Fibroblast of skin of back (primary cell): ENCODE measurements at places on chromosomes 1 and 21.

DNA sequence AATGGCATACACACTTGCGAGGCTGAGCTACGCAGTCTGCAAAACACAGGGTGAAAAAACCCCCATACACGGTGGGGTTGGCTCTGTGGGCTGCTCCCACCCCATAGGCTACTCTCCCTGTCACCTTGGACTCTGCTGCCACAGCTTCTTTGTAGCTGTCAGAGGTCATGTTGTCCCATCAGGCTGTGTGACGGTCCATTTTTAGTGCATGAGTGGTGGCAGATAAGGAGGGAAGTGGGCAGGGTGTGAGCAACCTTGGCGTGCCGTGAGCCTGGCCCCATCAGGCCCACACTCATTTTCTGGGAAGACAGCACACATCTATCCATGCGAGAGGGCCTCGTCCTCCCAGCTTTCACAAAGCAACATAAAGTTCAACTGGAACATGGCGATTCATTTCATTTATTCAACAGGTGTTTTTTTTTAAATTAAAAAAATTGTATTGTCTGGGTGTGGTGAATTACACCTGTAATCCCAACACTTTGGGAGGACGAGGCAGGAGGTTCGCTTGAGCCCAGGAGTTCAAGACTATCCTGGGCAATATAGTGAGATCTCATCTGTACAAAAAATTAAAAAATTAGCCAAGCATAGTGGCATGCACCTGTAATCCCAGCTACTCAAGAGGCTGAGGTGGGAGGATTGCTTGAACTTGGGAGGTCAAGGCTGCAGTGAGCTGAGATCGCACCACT lies 9.5 kb downstream of the GPR137B start:
- no peak for DNase-seq

GRCh38 chr1:90198616-90199332 lies 203.9 kb downstream of the ZNF326 start:
- no peak for DNase-seq

- no peak for DNase-seq
These were observed 37.8 kb upstream of the ZNF326 start for GRCh38 chr1:89957107-89957506.

DNA sequence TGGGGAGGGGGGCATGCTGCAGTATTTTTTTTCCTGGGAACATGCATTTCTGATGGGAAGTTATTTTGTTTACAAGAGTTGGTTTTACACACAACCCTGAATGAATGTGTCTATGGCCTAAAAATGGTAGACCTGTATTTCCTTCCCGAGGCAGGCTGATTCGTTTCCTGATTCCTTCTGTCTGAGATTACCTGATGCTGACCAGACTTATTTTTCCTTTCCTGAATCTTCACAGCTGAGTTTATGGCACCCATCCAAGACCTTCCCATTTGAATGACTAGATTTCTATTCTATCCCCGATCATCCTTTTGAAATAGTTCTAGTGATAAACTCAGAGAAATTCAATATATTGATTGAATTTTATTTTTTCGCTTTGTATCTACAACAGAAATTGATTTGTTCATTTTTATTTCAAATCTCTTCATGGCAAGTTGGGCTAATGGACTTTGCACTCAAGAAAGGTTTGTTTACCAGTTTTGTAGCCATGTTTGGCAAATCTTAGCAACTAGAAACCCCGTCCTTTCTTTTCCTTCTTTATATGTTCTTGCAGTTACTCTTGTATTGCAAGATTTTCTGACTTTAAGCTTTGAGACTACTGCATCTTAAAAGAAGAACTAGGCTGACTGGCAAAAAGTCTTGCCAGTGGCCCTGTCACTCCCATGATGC lies 15.9 kb upstream of the PLEKHM2 start:
- no peak for DNase-seq

GRCh38 chr1:234836045-234836681 lies 226.2 kb upstream of the IRF2BP2 start:
- no peak for DNase-seq

GRCh38 chr1:150187560-150187931 lies 37.8 kb downstream of the PLEKHO1 start:
- DNase-seq, result no peak

DNA sequence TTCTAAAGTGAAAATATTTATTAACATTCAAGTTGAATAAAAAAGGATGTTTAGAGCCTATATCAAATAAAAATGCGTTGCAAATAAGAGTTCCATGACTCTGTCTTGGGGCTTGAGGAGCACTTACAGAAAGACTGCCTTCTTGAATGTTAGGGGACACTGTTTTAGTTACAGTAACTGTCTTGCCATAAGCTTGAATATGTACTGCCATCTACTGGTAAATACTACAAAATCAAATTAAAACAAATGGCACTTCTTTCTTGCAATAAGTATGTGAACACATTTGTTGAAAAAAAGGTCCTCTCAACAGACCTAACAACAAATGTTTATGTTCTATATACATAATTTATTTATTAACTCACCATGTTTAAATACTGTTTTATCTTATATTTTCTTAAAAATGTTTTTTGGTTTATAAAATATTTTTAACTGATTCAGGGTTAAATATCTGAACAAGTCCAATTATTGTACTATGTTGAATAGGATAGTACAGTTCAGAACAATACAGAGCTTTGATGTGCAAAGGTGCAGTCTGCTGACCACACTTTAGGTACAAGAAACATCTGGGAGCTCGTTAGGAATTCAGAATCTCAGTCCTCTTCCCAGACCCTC lies 199.5 kb downstream of the LRRIQ3 start:
- DNase-seq, result peak; percentile 37
